Stimulated activated CD4-positive, alpha-beta T cell treated with anti-CD3 and anti-CD28 coated beads, Interleukin-1b, Interleukin-23, amount 100 ng/mL, for 4 hours (primary cell): ENCODE measurements at places on chromosomes 2 and 18.

- DNase-seq: peak; percentile 47
Observed at GRCh38 chr2:1140389-1141003, 189.8 kb downstream of the SNTG2 start.

DNA sequence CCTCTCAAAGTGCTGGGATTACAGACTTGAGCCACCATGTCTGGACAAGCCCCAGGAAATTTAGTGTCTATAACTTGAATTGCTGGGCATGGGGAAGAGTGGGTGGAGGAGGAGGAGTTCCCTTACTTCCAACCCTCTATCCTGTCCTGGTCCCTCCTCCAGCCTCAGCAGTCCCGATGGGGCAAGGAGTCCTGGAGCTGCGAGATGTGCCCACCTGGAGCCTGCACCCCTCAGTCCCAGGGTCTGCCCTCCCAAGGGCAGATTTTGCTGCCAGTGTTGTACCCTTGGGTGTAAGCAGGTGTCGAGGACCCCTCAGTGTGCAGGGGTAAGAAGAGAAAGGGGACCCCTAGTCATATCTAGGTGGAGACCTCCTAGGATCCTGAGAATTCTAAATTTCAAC, 2.8 kb downstream of the VAMP8 start:
- no peak for DNase-seq

DNA sequence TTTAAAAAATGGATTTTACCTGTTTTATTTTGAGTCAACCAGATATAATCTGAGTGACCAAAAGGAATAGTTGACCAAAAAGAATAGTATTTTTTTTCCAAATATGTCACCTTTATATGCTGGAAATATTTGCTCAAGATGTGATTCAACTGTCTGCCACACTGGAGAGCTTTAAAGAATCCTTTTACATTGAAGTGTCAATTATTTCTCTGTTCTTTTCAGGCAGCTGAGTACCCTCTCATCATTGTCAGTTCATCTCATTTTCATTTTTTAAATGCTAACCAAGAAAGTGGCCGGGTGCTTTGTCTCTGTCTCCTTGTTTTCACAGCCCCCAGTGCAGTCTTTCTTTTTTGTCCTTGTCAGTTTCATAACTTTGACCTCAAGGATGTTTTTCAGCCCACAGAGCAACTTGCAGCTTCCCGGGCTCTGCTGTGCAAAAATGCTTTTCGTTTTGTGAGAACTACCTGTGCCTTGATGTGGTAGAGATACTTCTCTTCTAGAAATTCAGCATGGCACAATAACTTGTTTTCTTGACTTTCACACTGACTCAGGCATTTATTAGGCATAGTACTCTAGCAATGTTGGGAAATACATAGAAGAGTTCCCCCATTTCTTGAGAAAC, 23.4 kb upstream of the CERS6 start:
- no peak for DNase-seq

DNA sequence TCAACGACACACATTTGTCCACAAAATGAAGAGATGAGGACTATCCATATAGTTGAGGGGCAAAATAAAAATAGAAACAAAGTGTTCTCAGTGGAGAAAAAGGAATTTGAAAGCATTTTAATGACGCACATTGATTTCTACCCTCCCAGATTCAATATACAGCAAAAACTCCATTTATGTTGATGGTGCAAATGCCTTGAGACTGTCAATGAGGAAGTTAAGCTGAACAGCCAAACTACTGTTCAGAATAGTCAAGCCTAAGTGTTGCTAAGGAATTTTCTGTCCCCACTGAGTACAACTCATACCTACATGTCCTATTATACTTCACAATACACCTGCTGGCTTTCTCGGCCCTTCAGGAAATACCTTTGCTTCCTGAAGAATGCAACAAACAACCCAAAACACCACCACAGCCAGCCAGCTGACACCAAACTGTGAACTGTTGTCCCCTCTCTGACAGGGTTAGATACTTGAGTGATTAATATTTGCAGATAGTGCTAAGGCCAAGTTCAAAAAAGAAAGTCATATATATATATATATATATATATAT, 27.8 kb upstream of the DARS1 start:
- DNase-seq: no peak

DNA sequence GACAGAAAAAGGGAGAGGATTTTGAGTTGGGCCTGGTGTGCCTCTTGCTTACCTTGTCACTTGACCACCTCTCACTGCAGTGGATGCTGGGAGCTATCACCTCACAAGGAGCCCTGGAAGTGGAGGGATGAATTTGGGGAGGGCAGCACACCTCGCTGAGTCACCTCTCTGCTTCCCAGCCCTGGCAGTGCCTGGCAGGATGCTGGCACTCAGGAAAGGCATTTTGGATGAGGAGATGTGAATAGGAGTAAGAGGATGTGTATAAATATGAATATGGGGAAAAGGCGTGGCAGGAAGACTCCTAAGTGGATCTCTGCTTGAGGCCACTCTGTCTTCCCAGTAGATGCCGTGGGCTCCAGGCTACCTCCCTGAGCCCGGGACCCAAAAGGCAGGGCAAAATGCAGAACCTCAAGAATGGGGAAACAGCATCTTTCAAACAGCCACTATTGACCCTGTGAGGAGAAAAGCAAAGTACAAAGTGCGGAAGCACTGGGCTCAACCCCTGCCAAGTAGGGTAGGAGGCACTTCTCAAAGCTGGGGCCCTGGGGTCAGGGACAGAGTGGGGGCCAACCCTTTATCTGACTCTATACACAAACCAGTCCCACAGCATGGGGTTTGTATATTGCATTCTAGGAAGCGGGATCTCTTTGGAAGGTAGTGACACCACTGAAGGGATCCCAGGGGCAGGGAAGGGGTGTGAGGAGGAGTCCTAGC, 164.5 kb upstream of the GLI2 start:
- DNase-seq: no peak

- DNase-seq: no peak
Observed at GRCh38 chr2:98487806-98488189, 43.1 kb downstream of the INPP4A start.

DNA sequence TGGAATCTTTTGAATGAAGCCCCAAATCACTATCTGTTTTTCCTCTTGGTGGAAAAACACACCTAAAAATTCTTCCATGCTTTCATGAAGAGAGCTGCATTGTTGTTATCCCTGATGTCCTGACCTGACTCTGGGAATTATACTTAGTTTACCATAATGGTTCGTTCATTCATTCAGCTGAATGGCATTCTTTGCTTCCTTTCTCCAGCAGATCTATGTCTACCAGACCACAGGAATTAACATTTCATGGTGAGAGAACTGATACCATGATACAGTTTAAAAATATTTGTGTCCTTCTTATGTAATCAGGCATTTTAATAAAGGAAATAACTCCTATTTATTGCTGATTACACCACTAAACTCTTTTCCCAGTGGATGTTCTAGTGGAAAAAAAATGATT, 11.1 kb upstream of the SLC4A10 start:
- no peak for DNase-seq

DNA sequence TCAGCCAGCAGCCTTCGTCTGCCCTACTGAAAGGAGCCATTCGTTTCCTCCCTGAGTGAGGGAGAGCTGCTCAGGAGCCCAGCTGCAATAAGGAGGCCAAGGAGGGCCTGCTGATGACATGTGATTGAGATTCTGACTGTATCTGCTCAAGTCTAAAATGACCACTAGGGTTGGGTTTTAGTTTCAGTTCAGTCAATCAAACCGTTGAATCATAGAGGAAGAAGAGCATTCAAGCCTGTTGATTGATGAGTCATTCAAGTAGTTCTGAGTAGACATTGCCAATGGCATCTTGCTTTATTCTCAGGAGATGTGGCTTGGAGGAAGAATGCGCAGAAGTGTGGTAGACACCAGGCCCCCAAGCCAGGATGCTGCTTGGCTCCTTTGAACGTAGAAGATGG, 19.9 kb upstream of the BCL2L11 start:
- no peak for DNase-seq

GRCh38 chr2:127451981-127452380, 33.8 kb downstream of the PROC start:
- no peak for DNase-seq

DNA sequence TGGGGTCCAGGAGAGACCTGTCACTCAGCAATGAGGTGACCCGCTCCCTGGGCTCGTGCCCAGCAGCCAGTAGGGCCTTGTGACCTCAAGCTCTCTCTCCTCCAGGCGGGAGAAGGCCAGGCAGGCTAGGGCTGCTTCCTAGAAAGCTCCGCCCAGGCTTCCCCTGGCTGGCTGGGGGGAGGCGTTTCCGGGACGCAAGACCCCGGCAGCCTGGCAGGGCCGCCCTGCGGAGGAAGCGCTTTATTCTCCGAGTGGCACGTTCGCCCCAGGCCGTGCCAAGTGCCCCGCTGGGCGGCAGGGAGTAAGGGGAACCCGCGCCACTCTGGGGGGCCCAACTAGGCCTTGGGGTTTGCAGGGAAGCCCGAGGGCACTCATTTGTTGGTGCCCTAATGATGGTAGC, 21.2 kb upstream of the EPAS1 start:
- no peak for DNase-seq

DNA sequence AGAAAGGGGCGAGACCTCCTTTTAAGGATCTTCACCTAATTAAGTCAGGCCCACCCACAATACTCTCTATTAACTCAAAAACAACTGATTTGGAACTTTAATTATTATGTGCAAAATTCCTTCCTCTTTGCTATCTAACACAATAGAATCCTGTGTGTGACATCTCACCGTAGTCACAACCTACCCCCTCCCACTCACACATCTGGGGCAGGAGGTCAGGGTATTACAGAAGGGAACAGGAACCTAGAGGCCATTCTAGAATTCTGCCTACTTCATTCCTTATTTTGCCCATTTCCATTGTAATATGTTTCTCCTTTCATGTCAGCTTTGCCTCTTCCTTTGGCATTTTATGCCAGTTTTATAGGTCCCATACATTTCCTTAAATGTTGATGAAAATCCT, 829.3 kb upstream of the ID2 start:
- DNase-seq: no peak

DNA sequence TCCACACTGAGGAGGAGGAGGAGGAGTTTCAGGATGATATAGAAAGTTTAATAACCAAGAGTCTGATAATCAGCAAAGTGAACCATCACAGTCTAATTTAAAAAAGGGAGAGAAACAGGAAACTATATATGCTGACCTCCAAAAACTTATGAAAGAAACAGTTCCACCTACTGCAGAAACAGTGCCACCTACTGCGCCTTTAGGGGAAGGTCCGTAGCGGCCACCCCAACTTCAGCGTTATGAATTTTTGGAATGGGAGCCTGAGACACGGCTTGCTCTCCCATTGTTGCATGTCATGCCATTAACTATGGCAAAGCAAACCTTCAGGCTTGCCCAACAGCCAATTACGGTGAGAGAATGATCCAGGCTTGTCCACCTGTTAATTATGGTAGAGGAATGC, 1719.2 kb upstream of the LRRTM1 start:
- DNase-seq: no peak

GRCh38 chr2:31475692-31476091, 61.1 kb upstream of the XDH start:
- DNase-seq: no peak

GRCh38 chr2:45024600-45025291, 15.5 kb upstream of the SIX2 start:
- no peak for DNase-seq

DNA sequence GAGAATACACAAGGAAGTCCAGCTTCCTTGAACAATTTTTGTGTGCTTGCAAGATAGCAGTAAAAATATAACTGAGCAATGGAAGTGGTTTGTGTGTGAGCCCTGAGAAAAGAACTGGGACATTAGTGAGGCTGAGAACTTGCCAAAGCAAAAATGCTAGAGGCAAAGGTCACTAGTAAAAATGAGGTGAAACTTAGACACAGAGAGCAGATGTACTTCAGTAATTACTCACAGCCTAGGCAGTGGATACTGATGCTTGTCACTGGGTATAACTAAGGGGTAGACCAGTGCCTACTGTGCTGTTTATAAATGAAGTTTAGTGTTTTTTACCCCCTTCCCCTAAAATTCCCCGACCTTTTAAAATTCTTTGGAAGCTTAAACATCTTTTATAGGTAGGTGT, 450.1 kb downstream of the LPIN1 start:
- no peak for DNase-seq

- DNase-seq: no peak
Observed at GRCh38 chr2:43634604-43635306, 2.3 kb upstream of the PLEKHH2 start.

DNA sequence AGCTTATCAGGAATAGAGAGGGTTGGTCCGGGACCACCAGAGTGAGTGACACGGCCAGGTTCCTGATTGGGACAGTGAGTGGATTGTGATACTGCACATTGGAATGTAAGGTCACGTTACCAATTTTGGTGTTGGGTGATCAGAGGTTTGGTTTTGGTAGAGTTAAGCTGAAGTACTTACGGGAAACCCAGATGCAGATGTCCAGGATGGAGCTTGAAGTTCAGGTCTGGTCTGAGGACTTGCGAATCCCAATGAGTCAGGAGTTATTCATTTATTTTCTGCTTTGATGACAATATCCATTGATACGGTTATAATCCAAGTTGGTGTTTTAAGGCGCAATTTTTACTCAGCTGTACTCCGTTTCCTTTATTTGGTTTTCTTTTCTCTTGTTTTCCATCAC, 273.6 kb downstream of the ALPK2 start:
- DNase-seq: no peak

DNA sequence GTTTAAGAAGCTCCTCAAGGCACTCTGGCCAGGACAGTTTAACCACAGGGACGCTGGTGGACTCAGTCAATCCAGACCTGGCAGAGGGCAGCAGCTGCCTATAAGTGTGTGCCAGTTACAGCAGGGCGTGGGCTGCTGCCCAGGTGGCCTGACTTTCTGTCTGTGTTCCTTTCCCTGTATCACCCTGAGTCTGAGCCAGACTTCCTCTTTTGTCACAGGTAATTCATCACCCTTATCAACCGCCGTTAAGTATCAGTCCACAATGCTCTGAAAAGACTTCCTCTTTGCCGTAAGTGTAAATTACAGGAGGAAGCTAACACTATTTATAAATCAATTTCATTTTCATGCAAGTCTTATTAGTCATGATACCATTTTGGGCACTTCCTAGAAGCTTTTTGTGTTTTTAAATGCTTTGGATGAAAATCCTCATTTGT, 7.0 kb downstream of the LPIN1 start:
- DNase-seq: no peak

GRCh38 chr2:190180313-190181122, 118.0 kb upstream of the MSTN start:
- DNase-seq: no peak

DNA sequence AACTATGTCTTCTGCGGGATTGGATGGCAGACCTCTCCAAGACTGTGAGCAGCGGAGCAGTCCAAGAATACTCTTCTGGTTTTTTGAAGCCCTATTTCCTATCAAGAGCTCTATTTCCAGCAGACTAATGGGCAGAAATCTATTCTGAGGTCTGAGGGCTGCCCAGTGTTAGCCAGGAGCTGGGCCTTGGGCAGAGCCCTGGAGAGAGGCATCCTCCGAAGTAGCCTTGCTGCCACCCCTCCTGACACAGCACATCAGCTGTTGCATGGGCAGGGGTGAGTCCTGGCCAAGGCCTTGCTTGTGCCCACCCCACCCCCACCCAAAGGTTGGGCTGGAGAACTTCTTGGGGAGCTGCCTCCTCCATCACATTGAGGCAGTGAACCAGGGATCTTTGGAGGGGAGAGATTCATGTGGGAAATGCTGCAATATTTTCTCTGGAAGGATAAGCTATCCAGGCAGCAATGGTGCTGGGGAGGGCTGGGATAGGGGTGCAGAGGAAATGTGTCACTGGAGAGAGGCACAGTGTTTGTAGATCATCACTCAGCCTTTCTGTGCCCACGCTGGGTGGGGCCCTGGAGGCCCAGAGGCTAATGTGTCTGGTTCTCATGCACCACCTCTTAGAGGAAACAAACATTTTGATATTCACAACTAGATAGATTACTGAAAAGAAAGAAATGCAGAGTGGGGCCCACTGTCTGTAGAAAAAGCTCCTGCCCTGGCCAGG, 104.7 kb downstream of the VSNL1 start:
- no peak for DNase-seq
